ENCODE measurements at places on chromosomes 1 and 21. TPM values are rescaled to one million over a fixed set of nuclear protein-coding genes. Genes with fewer than 3 reads are reported as not detected.

DNA sequence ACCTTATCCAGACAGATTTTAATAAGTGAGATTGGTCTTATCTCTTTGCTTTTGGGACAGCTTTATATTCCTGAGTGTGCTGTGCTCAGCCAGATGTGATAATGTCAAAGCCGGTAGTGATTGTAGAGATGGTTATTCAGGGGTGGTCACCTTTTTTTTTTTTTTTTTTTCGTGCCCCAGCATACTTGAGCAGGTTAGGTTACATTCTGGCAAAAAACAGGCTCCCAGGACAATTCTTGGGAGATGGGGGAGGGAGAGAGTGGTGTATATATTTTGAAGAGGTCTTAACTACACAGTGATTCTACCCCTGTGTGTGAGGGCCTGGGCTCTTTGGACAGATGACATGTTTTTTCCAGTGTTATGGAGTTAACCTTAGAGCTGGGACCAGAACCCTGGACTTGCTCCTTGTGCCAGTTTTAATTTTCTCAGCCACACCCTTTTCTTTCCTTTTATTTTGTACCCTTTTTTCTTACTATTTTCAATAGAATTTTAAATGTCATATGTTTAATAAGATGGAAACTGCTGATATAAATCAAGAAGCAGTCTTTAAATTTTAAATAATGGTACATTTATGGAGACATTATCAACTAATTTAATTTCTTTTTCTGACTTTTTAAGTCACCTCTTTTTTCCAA lies 88.4 kb downstream of the DYRK1A start:
- no peak for DNase-seq

Gene SHE
- 0.05 TPM for total RNA-seq

Gene ARMH1
- total RNA-seq = 18.1 TPM

- DNase-seq = no peak
Measured at GRCh38 chr1:223852337-223852736, 6.6 kb upstream of the TP53BP2 start.

DNA sequence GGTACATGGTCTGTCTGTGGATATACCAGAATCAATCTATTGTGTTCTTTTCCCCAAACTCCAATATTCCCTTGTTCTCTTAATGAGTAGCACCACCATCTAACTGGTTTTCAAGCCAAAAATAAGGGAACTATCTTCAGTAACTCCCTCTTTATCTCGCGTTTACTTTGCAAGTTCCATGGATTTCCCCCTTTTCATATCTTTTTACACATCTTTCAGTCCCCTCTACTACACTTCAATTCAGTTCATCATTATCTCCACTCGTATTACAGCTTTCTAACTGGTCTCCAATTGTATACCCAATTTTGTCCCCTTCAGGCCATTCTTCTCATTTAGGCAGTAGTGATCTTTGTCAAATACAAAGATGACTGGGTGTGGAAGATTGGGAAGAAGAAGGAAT lies 4.1 kb upstream of the TMCO1 start:
- DNase-seq = no peak

GRCh38 chr1:215970406-215970805 lies 403.3 kb downstream of the KCTD3 start:
- no peak for DNase-seq

- DNase-seq = no peak
Measured at GRCh38 chr1:204709960-204710912, 24.7 kb upstream of the LRRN2 start.

DNA sequence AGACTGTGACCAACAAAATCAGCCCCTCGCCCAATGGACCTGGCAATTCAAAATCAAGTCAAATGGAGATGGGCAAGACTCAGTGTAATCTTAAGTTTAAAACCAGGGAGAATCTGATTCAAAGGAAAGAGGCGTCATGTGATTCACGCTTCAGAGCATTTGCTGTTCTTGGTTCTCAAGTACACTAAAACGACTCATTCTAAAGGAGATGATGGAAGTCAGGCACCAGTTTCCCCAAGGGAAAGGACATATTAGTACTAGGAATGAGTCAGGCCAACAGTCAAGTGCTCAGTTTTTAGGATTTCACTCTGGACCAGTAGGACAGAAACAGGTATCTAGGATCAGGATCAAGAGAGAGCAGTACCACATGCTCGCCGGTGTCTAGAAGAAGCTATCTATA lies 429.6 kb downstream of the PLPP3 start:
- DNase-seq = no peak

Gene LRRC8B
- total RNA-seq = 8.9 TPM

DNA sequence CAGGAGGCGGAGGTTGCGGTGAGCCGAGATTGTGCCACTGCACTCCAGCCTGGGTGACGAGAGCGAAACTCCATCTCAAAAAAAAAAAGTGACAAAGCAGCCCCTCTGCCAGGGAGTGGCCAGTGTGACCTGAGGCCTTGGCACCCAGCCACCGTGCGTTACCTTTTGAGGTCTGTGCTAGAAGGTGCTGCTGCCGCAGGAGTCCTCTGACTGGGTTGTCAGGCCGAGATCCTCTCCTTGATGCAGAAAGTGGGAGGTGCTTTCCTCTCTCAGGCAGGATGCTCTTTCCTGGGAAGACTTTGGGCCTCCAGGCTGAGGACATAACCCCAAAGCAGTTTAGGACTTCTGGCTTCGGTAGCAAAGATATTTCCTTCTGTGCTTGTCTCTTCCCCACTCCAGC lies 280.5 kb upstream of the VAMP3 start:
- no peak for DNase-seq

- no peak for DNase-seq
Measured at GRCh38 chr1:201229095-201229494, 38.5 kb downstream of the IGFN1 start.

DNA sequence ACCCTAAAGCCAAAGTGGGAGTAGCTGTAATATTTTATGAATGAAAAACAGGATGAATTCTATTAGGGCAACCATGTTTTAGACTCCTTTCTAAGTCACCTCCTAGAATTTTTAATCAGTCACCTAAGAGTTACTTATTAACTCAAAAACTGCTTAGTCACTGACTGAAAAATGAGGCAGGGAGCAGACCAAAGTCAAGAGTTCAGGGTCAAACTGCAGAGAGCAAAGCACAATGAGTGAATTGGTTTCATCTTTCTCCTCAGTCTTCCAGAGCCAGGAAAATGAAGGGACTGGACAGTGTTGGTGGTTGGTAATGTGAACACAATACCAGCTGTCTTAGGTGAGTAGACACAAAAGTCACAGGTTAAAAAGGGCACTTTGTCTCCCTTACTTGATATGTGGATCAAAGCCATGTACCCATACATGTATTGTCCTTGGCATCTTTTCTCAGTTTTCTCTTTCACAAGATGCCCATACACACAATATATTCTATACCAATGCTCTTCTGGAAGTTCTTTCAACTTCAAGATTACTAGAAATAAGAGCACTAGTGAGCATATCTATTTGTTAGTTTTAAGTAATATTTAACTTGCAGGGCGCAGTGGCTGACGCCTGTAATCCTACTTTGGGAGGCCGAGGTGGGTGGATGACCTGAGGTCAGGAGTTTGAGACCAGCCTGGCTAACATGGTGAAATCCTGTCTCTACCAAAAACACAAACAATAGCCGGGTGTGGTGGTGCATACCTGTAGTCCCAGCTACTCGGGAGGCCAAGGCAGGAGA lies 42.2 kb downstream of the ATP1B1 start:
- no peak for DNase-seq

Gene CD160
- not detected for total RNA-seq

GRCh38 chr1:5661196-5662085 lies 330.8 kb downstream of the NPHP4 start:
- no peak for DNase-seq

Gene VAV3
- 5.3 TPM for total RNA-seq

Gene OR2T34
- 0.64 TPM for total RNA-seq

DNA sequence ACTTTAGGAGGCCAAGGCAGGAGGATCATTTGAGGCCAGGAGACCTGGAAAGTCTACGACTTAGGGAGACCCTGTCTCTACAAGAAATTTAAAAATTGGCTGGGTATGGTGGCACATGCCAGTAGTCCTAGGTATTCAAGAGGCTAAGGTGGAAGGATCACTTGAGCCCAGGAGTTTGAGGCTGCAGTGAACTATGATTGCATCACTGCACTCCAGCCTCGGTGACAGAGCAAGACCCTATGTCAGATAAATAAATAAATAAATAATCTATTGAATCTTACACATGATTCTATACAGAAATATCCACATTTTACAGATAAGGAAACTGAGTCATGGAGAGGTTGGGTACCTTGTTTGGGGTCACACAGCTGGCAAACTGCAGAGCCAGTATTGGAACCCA lies 89.1 kb downstream of the MAN1C1 start:
- no peak for DNase-seq

DNA sequence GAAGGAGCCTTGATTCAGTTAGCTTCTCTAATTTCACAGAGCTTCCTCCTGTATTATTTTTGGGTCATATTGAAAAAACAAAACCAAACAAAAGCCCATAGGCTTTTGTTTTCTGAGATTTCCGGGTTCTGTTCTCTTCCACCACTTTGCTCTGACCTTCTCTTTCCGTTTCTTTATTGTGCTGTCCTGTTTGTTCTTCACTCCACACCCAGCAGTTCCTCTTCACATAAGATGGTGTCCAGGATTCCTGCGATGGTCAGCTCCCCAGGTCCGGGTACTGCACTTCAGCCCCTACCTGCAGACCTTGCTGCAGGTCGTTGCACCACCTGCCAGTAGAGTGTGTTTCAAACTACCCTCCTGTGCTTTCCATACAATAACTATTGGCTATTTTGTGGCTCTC lies 44.6 kb downstream of the GLUL start:
- no peak for DNase-seq

- no peak for DNase-seq
Measured at GRCh38 chr1:41305576-41306363, 55.5 kb upstream of the FOXO6 start.

DNA sequence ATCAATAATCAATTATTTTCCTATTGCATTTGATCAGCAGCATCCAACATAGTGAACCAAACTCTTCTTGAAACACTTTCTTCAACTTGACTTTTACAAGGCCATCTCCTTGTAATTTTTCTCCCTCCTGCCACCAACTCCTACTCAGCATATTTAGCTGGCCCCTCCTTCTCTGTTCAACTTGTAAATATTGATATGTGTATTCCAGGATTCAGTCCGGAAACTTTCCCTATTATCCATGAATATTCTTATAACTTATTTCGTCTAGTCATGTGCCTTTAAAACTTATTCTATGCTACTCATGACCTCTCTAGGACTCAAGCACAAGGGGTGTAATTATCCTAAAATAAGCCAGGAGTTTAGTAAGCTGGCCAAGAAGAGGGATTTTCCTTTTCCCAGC lies 52.9 kb downstream of the ZNF697 start:
- no peak for DNase-seq

DNA sequence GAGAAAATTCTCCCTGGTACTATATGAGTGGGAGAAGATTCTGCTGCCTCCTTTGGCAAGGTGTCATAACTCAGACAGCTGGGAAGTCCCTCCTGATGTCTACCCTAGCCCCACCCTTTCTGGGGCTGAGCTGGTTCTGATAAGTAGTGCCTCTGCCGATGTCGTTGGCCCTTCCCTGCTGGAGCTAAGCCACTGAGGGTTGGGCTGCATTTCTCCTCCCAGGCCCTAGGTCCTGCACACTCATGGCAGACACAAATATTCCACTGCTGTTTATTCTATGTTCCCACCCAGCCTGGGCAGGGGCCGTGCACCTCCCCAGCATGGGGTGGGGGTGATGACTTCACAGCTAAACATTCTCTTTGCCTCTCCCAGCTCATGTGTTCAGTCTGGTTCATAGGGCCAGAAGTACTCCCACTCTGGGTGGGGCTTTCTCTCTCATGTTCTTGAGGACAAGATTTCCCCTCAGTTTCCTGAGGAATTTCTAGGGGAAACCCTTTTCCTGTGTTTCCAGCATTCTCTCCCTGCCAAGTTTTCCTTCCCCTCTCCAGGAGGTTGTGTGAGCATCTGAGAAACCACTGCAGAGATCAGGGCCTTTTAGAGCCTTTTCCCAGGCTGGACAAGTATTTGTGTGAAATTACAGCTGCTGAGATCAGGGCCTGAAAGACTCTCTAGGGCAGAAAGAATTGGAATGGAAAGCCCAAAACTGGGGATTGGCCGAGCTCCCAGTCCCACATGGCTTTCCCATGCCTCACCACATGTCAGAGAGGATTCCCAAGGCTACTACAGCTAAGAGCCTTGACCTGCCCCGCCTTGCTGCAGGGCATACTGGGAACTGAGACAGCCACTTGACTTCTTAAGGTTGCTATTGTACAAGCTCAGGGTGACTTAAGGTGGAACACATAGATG lies 66.2 kb downstream of the ATP2B4 start:
- no peak for DNase-seq

Gene CNR2
- 15.1 TPM for total RNA-seq

DNA sequence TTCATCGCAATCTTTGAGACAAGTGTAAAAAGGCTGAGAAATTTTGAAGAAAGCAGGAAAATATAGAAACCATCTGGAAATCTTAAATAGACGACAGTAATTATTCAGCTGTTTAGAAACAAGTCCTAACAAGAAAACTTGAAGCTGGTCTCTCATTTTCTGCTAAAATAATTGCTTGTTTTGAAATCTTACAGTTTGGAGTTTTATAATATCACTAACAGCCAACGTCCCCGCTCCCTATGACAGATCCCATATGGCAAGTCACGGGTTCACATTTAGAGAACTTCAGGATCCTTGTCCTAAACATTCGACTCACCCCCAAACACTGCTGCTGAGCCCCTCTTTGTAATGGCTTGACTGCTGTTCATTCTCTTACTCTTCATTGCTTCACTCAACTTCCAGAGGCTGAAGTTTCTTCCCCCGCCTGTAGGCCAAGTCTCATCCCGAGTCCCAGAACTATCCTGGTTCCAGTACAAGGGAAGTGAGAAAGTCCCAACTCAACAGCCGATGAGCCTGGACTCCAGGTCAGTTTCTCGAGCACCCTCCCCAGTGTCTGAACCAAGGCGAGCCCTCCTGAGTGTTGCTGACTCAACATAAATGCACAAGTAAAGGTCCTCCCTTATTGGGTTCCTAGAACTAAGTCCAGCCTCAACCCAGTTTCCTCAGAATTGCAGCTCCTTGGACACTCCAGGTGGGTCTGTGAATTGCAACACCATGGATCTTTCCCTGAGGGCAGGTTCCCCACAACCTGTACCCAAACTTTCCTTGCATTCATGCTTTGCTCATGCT lies 93.4 kb upstream of the BACE2 start:
- no peak for DNase-seq

- no peak for DNase-seq
Measured at GRCh38 chr1:11779715-11780379, 17.9 kb downstream of the C1orf167 start.

Gene GIPC2
- total RNA-seq = 0.08 TPM

Gene GPR89A
- total RNA-seq = 21.8 TPM

Gene RNF223
- not detected for total RNA-seq

Gene HSD3B1
- total RNA-seq = not detected

Gene NEK2
- 28.7 TPM for total RNA-seq

Gene KLHDC7A
- total RNA-seq = not detected

GRCh38 chr1:10514490-10515235 lies 39.9 kb downstream of the PEX14 start:
- no peak for DNase-seq

DNA sequence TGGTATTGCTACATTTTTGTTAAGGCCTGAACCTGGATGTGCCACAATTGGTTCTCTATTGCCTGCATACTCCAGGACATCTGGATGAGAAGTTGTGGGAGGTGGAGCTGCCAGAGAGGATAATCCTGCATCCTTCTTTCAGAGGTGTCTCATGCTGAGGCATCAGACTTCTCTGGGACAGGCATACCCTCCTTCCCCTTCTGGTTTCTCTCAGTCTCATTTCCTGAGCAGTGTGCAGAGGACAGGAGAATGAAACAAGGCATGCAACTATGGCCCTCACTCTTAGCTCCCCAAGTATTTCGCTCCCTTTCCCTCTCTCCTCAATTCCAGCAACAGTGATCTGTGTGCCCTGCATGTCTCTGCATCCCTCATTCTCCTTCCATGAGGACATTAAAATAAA lies 7.6 kb upstream of the RGSL1 start:
- no peak for DNase-seq

Gene LEFTY2
- not detected for total RNA-seq

- DNase-seq = no peak
Measured at GRCh38 chr1:56213068-56213467, 366.3 kb downstream of the PLPP3 start.

All from GM12878 (cell line).